ENCODE measurements at places on chromosomes 7 and 10. TPM values are rescaled to one million over a fixed set of nuclear protein-coding genes. Genes with fewer than 3 reads are reported as not detected.

DNA sequence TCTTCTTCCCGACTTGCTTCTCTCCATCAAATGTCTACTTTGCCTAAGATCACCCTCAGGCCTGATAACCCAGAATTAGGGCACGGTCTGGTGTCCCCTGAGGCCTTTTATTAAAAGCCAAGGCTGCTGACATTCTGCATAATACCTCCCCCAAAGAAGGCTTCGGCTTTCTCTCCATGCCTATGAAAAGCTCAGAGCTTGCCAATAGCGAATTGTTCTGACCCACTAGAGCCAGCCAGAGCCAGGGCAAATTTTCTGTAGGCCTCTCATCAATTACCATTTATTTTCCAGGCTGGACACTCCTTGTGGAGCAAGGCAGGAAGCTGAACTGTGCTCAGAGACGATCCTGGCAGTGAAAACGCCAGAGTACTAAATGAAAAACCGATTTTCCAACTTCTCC is 64.3 kb upstream of the ADRB1 start:
- DNase-seq = no peak

- DNase-seq = peak; percentile 24
Measured at GRCh38 chr7:129401967-129402860, 32.0 kb upstream of the STRIP2 start.

The FFAR4 gene
- total RNA-seq = not detected

DNA sequence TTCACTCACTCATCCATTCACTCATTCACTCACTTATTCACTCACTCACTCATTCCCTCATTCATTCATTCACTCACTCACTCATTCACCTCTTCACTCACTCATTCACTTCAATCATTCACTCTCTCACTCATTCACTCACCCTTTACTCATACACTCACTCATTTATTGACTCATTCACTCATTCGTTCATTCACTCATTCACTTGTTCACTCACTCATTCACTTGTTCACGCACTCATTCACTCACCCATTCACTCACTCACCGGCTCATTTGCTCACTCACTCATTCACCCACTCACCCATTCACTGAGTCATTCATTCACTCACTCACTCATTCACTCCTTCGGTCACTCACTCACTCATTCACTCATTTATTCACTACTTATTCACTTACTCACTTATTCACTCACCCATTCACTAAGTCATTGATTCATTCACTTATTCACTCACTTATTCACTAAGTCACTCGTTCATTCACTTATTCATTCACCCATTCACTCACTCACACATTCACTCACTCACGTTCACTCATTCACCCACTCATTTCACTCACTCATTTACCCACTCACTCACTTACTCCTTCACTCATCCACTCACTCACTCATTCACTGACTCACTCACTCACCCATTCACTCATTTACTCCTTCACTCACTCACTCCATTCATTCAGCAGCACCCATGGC is 4.7 kb upstream of the PFKP start:
- no peak for DNase-seq

The SPDYE16 gene
- 0.25 TPM for total RNA-seq

GRCh38 chr10:62788861-62789467 is 15.6 kb upstream of the ADO start:
- no peak for DNase-seq

The FOXI2 gene
- not detected for total RNA-seq

- DNase-seq = peak; percentile 94
Measured at GRCh38 chr10:132307823-132308586, at the start of gene STK32C. Gene STK32C (minus strand): TSS chr10:132307950. CDS start chr10:132307833, 117 bp downstream.

The ATOH7 gene
- not detected for total RNA-seq

The HDAC9 gene
- total RNA-seq = 0.89 TPM

DNA sequence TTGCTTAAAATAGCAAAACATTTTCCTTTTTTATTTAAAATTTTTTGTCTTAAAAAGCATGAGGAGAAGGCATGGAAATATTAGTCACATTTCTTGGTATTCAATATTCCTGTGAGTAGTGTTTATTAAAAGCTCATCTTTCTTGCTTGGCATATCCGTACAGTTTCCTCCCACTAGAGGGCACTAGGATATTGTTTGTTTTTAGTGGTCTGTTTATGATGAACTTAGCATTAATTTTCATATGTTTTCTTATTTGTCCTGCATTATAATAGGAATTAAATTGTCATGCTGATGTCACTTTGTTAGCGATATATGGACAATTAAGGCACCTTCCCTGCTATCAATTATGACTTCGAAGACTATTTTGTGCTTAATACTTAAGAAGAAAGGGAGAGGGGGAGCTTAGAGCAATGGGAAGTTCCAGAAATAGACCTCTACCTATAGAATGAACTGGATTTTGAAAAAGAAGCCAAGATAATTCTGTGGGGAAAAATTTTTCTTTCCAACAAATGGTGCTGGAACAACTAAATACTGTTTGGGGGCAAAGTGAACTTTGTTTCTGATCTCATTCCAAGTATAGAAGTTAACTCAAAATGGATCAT is 91.0 kb upstream of the STRIP2 start:
- DNase-seq = no peak

DNA sequence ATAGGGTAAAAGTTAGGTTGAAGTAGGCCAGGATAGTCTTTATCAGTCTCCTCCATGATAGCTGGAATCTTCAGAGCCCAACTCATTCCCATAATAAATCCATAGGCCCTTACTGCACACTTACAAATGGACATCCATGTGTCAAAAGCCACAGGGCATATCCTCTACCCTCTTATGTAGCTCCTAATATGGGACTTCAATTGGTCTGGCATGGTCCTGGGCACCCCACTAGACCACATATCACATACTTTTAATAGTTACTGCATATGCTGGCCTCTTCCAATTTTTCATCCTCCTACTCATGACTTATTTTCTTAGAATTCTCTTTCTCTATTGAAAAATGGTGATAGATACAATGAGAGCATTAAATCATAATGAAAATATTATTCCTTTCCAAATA is 169.3 kb downstream of the MAGI2 start:
- DNase-seq = no peak

The NPSR1 gene
- not detected for total RNA-seq

DNA sequence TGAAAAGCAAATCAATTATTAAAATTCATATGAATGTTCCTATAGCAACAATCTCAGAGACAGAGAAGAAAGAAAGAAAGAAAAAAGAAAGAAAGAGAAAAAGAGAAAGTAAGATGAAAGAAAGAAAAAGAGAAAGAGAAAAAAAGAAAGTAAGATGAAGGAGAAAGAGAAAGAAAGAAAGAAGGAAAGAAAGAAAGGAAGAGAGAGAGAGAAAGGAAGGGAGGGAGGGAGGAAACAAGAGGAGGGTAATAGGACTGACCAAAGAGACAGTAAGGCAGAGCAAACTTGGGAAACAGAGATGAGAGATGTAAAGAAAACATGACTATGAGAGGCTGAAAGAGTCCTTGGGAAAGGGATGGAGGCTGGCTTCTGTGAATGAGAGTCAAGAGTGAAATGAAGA is 458.4 kb downstream of the SORCS1 start:
- no peak for DNase-seq

The DPY19L1 gene
- total RNA-seq = 6.9 TPM

GRCh38 chr10:79146611-79147130 is 77.9 kb downstream of the ZMIZ1 start:
- DNase-seq = no peak

The LIPN gene
- total RNA-seq = not detected

DNA sequence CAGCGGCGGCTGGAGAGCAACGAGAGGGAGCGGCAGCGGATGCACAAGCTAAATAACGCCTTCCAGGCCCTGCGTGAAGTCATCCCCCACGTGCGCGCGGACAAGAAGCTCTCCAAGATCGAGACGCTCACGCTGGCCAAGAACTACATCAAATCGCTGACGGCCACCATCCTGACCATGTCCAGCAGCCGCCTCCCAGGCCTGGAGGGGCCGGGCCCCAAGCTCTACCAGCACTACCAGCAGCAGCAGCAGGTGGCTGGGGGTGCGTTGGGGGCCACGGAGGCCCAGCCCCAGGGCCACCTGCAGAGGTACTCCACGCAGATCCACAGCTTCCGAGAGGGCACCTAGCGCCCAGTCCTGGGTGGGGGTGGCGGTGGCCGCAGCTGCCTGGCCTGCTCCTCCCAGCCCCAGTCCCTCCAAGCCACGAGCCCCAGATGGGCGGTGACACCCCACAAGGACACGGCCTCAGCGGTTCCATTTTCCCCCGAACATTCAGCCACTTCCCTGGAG is 1.3 kb downstream of the BHLHA15 start:
- DNase-seq = peak; percentile 2

DNA sequence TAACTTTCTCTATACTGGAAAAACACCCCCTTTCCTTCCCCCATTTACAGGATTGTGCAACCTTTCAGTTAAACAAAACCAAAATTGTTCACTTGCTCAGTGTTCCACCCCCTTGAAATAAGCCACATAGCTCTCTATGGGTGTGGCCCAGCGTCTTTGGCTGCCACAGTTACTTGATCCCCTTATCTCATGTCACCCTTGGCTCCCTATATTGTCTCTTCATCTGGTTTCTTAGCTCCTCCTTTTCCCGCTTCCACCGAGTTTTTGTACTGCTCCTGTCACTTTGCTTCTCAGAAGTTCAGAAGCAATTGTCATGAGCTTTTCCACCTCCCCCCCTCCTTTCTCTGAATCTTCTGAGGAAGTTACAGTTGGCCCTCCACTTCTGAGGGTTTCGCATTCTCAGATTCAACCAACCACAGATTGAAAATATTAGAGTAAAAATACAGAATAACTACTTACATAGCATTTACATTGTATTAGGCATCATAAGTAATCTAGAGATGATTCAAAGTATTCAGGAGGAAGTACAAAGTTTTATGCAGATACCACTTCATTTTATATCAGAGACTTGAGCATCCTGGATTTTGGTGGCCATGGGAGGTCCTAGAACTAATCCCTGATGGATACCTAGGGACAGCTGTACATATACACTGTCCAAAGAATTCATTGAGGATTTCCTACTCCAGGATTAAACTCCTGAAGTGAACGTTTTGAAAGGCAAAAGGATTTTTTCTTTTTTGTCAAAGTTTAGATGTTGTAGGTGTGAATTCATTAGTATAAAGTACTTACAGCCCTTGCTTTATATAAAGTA is 60.4 kb downstream of the ADD3 start:
- peak; percentile 25 for DNase-seq

GRCh38 chr7:118059209-118059608 is 124.8 kb upstream of the LSM8 start:
- no peak for DNase-seq

- DNase-seq = no peak
Measured at GRCh38 chr10:29650552-29650944, 15.8 kb upstream of the SVIL start.

GRCh38 chr7:151780631-151781030 is 96.3 kb downstream of the PRKAG2 start:
- no peak for DNase-seq

DNA sequence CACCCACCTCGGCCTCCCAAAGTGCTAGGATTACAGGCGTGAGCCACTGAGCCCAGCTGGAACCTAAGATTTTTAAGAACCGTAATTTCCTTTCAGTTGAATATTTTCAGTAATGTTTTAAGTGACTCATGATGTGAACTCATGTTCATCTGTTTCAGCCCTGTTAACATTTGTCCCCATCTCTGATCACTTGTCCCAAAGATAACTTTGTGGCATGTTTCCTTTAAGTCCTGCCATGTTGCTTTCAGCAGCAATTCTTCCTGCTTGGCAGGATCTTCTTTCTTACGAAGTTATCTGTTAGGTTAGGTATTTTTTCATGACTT is 19.3 kb downstream of the ZRANB1 start:
- DNase-seq = no peak

DNA sequence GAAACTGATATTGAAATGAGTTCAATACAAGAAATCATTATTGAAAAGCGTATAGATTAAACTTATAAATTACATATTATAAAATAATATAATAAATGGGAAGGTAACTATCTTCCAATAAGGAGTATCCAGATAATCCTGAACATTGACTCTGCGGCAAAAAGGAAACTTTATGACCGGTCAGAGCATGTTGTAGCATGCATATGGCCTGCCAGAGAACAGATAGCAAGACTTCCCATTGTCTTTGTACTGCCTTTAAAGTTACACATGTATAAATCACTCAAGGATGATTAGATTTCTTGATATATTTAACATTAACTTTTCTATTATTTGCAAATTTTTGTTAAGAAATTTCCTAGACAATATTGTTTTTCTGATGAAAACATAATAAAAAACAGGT is 56.2 kb upstream of the ETV1 start:
- no peak for DNase-seq

DNA sequence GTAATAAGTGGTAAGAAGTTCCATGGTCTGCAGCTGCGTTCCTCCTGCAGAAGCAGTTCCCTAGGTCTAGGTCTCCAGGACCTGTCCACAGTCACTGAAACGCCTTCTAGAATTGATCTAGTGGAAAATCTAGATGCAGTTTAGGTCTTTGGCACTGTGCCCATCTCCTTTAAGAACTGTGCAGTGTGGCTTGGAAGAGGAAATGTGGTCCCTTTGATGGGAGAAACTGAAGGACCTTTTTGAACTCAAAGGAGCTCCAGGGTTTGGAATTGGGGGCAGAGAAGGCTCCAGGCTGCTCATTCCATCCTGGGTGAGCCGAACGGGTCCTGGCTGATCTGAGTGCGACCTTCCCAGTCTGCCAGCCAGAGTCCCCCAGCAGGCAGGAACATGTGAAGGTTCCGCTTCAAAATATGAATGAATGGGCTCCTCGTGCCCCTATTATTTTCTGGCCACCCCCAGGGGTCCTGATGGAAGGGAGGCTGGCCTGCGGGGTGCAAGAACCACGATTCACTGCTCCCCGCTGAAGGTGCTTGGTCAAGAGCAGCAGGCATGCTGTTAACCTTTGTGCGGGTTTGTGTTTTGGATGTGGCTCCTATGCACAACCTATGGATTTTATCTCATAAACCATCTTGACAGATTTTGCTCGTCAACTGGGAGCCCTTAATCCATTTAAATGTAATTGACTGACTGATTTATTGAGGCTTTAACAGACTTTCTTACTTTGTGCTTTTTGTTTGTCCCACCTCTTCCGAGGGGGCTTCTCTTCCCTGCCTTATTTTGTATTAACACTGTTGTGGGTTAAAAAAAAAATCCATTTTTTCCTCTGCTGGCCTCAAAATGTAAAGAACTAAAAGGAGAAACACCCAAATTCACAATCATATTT is 36.7 kb downstream of the ZNF467 start:
- no peak for DNase-seq

The ASAH2 gene
- total RNA-seq = 0.50 TPM

The SVIL gene
- 15.9 TPM for total RNA-seq

DNA sequence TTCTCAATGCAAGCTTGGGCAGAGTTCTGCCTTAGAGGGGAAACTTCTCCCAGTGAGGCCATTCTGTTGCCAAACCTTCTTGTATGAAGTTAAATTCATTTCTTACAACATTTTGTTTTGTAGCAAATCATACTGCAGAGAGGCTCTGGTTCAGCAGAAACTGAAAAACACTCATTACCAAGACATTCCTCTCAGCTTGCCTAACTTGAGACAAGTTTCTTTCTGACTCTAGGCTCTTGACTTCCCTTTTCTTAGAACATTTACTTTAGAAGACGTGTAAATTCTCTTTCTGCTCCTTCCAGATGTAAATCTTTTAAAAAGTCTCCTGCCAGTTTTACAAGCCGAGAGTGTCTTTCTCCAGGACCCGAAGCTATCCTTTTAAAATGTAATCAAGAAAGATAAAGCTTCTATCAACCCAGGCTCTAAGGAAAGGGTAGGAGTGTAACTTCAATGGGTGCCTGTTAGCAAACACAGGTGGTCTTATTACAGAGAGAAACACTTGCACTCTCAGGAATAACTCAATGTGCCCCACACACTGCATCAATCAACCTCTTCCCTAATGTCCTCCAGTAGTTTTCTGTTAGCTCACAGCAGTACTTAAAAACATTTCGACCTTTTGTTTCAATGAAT is 80.5 kb upstream of the TAS2R16 start:
- no peak for DNase-seq

- no peak for DNase-seq
Measured at GRCh38 chr7:142876236-142876960, 9.1 kb downstream of the TRPV6 start.

Measured in CD8-positive, alpha-beta T cell (primary cell).